ENCODE measurements at places on chromosomes 7 and 10.

GRCh38 chr7:27917119-27917518 lies 177.2 kb downstream of the TAX1BP1 start:
- DNase-seq: no peak
- H3K4me3 ChIP-seq: no peak overlapping the region
- no peaks in the 10 kb centered on the region for H3K36me3 ChIP-seq
- H3K27ac ChIP-seq: no peak overlapping the region

DNA sequence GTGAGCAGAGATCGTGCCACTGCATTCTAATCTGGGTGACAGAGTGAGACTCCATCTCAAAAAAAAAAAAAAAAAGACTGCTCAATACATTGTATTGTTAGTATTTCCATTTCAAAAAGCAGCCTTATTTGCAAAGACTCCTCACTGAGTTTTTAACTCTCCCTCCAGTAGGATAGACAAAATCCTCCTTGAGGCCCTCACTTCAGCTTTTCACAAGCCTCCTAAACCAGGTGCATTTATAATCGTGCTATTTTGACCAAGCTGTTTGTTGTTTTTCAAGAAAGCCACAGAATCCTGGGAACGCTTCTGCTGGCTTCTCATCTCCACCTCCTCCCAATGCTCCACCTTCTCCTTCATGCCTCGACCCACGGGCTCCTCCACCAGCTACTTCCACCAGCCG lies 6.3 kb upstream of the DDIT4 start:
- no peaks in the 10 kb centered on the region for H3K36me3 ChIP-seq
- H3K4me1 ChIP-seq: peaks cover 29% of the 10 kb centered on the region
- no peaks in the 10 kb centered on the region for H3K27me3 ChIP-seq
- H3K4me3 ChIP-seq: no peak overlapping the region
- no peak overlapping the region for H3K27ac ChIP-seq

DNA sequence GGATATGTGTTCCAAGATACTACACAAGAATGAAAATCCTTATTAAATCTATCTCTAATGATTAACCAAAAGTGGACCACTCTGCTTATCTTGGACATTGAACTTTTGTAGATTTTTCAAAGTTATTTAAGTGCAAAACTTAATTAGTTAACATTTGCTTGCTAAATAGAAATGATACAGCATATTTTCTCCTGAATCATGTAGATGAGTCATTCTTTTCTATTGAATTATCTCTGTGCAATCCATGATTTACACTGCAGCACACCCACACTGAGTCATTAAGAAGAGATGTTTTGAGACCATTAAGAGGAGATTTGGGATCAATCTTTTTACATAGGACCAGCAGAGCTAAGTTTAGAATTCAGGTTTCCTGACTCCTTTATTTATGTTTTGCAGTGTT lies 6.6 kb upstream of the ABCC2 start:
- H3K4me1 ChIP-seq: peaks cover 23% of the 10 kb centered on the region
- DNase-seq: no peak

DNA sequence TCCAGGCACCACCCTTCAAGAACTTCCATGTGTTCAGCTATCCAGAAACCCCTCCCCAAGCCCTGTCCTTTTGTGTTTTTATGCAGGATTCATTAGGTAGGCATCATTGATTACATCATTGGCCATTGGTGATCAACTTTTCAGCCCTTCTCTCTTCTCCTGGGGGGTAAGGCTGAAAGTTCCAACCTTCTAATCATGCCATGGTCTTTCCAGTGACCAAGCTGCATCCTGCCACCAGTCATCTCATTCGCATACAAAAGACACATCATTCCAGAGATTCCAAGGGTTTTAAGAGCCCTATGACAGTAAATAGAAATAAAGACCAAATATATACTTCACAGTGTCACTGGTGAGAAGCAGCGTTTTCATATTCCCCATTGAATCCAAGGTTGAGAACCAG lies 48.2 kb downstream of the DNAJC12 start:
- no peak overlapping the region for H3K4me3 ChIP-seq
- no peaks in the 10 kb centered on the region for H3K36me3 ChIP-seq
- no peak for DNase-seq
- H3K27ac ChIP-seq: no peak overlapping the region

GRCh38 chr7:7919449-7919945 lies 49.1 kb upstream of the GLCCI1 start:
- no peaks in the 10 kb centered on the region for H3K27me3 ChIP-seq
- H3K4me1 ChIP-seq: no peaks in the 10 kb centered on the region
- no peak overlapping the region for H3K27ac ChIP-seq
- no peaks in the 10 kb centered on the region for H3K36me3 ChIP-seq
- no peak for DNase-seq

GRCh38 chr7:29443552-29443951 lies 120.1 kb upstream of the PRR15 start:
- no peaks in the 10 kb centered on the region for H3K36me3 ChIP-seq
- H3K4me3 ChIP-seq: no peak overlapping the region
- no peak overlapping the region for H3K27ac ChIP-seq
- no peak for DNase-seq

DNA sequence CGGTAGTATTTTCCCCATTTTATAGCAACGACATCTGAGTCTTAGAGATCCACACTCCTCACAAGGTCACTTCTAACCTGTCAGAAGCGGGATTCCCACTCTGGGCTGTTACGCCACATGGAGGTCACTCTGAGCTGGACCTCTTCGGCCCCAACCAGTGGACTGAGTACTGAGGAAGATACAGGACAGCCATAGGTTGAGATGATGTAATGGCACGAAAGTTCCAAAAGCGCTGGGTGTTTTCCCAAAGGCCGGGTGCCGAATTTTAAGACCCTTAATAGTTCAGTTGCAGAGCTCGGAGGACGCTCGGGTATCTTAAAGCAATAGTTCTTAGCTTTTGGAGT lies 699 bp downstream of the GHITM start:
- H3K4me1 ChIP-seq: peaks cover 27% of the 10 kb centered on the region
- peak overlapping the region; percentile 90 for H3K27ac ChIP-seq
- H3K27me3 ChIP-seq: no peaks in the 10 kb centered on the region
- DNase-seq: no peak

- no peaks in the 10 kb centered on the region for H3K36me3 ChIP-seq
- no peak overlapping the region for H3K4me3 ChIP-seq
- H3K4me1 ChIP-seq: no peaks in the 10 kb centered on the region
- DNase-seq: no peak
- no peaks in the 10 kb centered on the region for H3K27me3 ChIP-seq
Measured at GRCh38 chr10:74439213-74439612, 288.2 kb downstream of the ADK start.

- H3K36me3 ChIP-seq: no peaks in the 10 kb centered on the region
- H3K4me3 ChIP-seq: no peak overlapping the region
- DNase-seq: no peak
- H3K27me3 ChIP-seq: no peaks in the 10 kb centered on the region
Measured at GRCh38 chr7:111174510-111174909, 83.6 kb downstream of the LRRN3 start.

- no peaks in the 10 kb centered on the region for H3K27me3 ChIP-seq
- no peak overlapping the region for H3K27ac ChIP-seq
- H3K4me1 ChIP-seq: peaks cover 3% of the 10 kb centered on the region
- no peak overlapping the region for H3K4me3 ChIP-seq
- DNase-seq: no peak
Measured at GRCh38 chr10:12921163-12921562, 80.3 kb downstream of the CCDC3 start.

DNA sequence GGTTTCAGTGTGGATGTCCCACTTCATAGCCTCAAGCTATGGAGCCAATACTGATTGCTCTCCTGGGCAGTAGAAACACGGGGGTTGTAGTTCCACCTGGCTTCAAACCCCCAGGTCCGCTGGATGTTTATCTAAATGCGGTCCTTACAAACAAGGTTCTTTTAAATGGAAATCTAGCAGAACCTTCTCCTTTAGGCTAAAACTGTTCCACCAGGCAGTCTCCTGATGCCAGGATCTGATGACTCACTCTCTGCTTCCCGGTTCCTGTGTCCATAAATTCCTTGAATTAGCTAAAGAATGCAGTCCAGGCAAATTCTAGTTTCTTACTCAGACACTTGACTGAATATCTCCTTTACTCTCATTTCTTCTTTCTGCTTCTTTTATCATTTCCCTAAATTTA lies 108.4 kb upstream of the FAM3C start:
- no peak overlapping the region for H3K4me3 ChIP-seq
- no peak for DNase-seq
- no peaks in the 10 kb centered on the region for H3K4me1 ChIP-seq
- no peak overlapping the region for H3K27ac ChIP-seq
- H3K27me3 ChIP-seq: no peaks in the 10 kb centered on the region
- no peaks in the 10 kb centered on the region for H3K36me3 ChIP-seq

DNA sequence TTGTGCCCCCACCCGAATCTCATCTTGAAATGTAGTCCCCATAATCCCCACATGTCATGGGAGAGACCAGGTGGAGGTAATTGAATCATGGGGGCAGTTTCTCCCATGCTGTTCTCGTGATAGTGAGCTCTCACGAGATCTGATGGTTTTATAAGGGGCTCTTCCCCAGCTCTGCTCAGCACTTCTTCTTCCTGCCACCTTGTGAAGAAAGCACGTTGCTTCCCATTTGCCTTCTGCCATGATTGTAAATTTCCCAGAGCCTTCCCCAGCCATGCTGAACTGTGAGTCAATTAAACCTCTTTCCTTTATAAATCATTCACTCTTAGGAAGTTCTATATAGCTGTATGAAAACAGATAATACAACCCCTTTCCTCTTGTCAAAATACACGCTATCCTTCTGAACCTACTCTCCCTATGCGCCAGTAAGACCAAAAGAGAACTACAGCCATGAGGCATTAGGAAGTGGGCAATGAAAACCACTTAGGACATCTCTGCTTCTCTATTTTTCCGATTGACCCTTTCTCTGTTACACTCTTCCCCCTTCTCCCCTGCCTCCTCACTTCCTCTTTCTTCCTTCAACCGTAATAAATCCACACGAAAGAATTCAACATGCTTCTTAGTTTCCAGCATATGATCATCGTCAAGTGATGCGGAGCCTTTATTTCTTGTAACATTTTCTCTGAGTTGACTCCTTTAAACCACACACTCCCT lies 101.2 kb upstream of the WDR11 start:
- no peak overlapping the region for H3K4me3 ChIP-seq
- H3K27me3 ChIP-seq: peaks cover 10% of the 10 kb centered on the region
- H3K27ac ChIP-seq: no peak overlapping the region
- H3K36me3 ChIP-seq: no peaks in the 10 kb centered on the region
- no peak for DNase-seq

- H3K27me3 ChIP-seq: no peaks in the 10 kb centered on the region
- H3K4me1 ChIP-seq: no peaks in the 10 kb centered on the region
- no peak overlapping the region for H3K27ac ChIP-seq
- no peaks in the 10 kb centered on the region for H3K36me3 ChIP-seq
- no peak overlapping the region for H3K4me3 ChIP-seq
Measured at GRCh38 chr7:47875998-47876744, 72.1 kb downstream of the PKD1L1 start.

GRCh38 chr7:41773756-41774155 lies 70.9 kb upstream of the INHBA start:
- H3K27ac ChIP-seq: no peak overlapping the region
- H3K36me3 ChIP-seq: no peaks in the 10 kb centered on the region
- H3K4me1 ChIP-seq: no peaks in the 10 kb centered on the region
- no peaks in the 10 kb centered on the region for H3K27me3 ChIP-seq

GRCh38 chr10:62662486-62662885 lies 142.0 kb upstream of the ADO start:
- DNase-seq: no peak
- H3K4me1 ChIP-seq: no peaks in the 10 kb centered on the region
- H3K4me3 ChIP-seq: no peak overlapping the region
- no peaks in the 10 kb centered on the region for H3K27me3 ChIP-seq
- no peaks in the 10 kb centered on the region for H3K36me3 ChIP-seq

DNA sequence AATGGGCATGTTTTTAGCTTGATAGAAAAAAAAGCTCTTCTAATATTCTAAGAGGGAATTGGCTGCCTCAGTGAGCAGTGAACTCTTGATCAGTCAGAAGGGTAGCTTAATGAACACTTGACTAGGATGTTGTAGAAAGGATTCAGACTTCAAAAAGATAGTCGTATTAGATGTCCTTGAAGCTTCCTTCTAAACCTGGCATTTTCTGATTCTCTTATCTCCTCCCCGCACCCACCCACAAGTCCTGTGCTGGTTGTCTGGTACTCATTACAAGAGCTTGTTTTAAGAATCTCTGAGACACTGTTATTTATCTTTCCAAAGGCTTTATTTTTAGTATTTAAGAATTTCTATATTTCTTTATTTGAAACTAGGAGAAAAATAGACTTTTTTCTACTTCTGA lies 7.4 kb upstream of the SMIM30 start:
- H3K4me1 ChIP-seq: no peaks in the 10 kb centered on the region
- H3K27me3 ChIP-seq: no peaks in the 10 kb centered on the region
- H3K4me3 ChIP-seq: no peak overlapping the region
- no peak overlapping the region for H3K27ac ChIP-seq

DNA sequence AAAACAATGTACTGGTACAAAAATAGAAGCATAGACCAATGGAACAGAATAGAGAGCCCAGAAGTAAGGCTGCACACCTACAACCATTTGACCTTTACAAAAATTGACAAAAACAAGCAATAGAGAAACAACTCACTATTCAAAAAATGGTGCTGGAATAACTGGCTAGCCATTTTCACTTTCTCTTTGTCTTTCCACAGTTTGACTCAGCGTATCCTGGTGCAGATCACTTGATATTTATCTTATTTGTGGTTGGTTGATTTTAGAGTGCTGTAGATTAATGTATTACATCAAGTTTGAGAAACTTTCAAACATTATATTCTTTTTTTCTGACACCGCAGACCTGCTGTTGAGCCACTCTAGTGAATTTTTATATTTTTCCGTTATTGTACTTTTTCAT lies 381.4 kb downstream of the DGKB start:
- H3K27me3 ChIP-seq: no peaks in the 10 kb centered on the region
- no peak overlapping the region for H3K27ac ChIP-seq
- DNase-seq: no peak
- no peaks in the 10 kb centered on the region for H3K36me3 ChIP-seq
- no peaks in the 10 kb centered on the region for H3K4me1 ChIP-seq

DNA sequence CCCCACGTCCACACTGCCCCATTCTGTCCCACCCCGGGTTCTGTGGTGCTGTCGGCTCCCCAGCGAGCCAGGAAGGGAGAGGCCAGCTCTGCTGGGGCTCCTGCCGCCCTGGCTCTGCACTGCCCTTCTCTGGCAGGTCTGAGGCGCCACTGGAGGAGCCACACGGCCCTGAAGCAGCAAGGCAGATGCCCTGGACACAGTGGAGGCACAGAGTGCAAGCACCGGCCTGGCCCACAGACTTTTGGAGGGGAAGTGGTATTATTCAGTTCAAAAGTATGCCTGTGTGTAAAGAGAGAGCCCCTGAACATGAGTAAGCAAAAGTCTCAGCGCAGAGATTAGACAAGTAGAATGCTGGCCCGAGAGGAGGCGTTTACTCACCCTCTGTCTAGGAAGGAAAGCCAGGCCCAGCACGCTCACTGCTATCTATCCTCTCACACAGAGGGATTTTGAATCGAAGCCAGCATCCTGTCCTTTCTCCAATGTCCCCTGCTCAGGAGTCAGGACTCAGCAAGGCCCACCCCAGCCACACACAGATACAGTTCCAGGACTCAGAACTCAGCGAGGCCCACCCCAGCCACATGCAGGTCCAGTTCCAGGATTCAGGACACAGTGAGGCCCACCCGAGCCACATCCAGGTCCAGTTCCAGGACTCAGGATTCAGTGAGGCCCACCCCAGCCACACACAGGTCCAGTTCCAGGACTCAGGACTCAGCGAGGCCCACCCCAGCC lies 115.0 kb downstream of the EGFR start:
- peaks cover 74% of the 10 kb centered on the region for H3K4me1 ChIP-seq
- no peaks in the 10 kb centered on the region for H3K27me3 ChIP-seq
- DNase-seq: no peak
- H3K36me3 ChIP-seq: no peaks in the 10 kb centered on the region

GRCh38 chr10:76899490-76899889 lies 738.1 kb downstream of the KCNMA1 start:
- no peaks in the 10 kb centered on the region for H3K4me1 ChIP-seq
- no peak overlapping the region for H3K4me3 ChIP-seq
- no peaks in the 10 kb centered on the region for H3K27me3 ChIP-seq
- no peak overlapping the region for H3K27ac ChIP-seq

- H3K27me3 ChIP-seq: no peaks in the 10 kb centered on the region
- no peak overlapping the region for H3K27ac ChIP-seq
- no peak overlapping the region for H3K4me3 ChIP-seq
Measured at GRCh38 chr10:98482096-98482495, 35.4 kb upstream of the HPS1 start.

Measured in suprapubic skin (tissue), 4 donors.